Left renal pelvis (tissue), 4 donors: ENCODE measurements at places on chromosomes 2 and 18. TPM values are rescaled to one million over a fixed set of nuclear protein-coding genes. Genes with fewer than 3 reads are reported as not detected.

GRCh38 chr2:150167711-150168110, 319.8 kb downstream of the RND3 start:
- no peak for DNase-seq

The PLB1 gene
- 2.3 TPM for polyA plus RNA-seq

DNA sequence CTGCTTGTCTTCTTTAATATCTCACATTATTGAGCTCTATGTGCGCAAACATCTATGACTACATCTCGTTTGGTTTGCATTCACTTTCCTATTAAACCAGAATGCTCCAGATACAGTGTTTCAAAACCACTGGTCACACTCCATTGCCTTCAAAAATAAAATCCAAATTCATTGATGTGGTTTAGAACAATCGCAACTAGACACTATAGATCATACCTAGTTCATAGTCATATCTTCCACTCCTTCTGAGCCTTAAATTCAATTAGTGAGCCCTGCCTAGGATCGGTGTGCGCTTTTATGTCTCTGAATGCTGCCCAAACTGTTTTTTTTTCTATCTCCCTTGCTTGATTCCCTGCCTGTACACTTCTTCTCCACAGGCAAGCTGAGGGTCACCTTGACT, 238.5 kb upstream of the RGPD4 start:
- DNase-seq, result no peak

DNA sequence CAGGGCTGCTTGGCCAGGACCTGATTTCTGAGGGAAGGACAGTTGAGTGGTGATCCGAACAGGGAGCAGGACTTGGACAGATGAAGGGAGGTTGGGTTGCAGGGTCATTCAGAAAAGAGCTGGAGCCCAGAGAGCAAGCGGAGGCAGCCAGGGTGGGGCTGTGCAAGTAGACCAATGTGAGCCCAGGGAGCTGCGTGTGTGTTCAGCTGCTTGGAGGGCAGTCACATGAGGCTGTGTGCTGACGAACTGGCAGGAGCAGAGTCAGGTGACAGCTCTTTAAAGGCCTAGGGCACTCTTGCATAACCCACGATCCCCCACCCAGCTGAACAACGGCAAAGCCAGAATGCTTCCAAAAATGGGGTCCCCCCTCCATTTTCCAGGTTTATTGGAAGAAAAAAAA, 4.6 kb upstream of the MLPH start:
- DNase-seq, result no peak

The ATP8B1 gene
- 5.8 TPM for polyA plus RNA-seq

DNA sequence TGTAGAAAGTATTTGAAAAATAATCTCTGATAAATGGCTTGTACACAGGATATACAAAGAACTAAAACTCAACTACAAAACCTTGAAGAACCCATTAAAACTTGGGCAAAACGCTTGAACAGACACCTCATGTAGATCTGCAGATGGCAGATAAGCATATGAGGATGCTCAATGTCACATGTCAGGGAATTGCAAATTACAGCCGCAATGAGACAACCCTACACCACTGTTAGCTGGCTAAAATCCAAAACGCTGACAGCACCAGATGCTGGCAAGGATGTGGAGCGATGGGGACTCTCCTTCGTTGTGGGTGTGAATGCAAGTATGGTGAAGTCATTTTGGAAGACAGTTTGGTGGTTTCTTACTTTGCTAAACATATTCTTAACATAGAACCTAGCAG, 53.7 kb downstream of the SNTG2 start:
- DNase-seq, result no peak

The IMMT gene
- 107 TPM for polyA plus RNA-seq

- no peak for DNase-seq
These were observed 139.6 kb upstream of the ITGA6 start for GRCh38 chr2:172287605-172288315.

- no peak for DNase-seq
These were observed 56.3 kb downstream of the SRBD1 start for GRCh38 chr2:45554742-45555140.

The OR6B2 gene
- not detected for polyA plus RNA-seq

DNA sequence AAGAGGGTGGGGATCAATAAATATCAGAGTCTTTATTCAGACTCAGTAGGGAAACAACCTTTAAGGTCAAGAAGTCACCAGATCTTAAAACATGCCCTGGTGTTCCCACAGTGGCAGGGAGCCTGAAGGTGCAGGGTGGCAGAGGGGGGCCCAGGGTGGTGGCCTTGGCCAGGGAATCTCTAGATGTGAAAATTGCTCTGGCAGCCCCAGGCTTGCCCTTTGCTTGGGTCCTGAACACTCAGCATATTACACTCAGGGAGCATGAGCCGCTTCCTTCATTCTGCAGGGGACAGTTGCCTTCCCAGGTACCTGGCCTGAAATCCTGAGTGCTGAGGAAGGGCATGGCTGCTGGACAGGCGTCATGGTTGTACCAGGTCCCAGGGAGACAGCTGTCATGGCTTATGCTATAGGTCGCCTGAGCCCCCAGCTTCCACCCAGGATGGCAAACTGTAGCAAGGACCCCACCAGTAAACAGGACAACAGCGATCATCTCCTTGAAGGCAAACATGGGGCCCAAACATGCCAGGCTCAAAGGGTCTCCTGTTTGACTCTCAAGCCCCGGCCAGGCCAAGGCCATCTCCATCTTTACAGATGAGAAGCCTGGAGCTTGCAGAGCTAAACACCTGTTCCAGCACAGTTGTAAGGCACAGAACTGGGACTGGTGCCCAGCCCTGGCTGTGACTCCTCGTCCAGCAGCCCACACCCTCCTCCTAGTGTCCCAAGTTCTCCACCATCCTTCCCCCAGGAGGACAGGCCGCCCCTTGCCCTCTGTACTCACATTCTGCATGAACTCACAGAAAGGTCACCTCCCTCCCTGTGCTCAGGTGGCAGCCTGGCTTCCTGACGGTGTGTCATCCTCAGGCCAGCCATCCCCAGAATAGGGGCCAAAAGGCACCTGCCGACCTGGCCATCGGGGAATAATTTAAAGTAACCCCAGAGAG, 14.6 kb downstream of the ABCG8 start:
- no peak for DNase-seq

DNA sequence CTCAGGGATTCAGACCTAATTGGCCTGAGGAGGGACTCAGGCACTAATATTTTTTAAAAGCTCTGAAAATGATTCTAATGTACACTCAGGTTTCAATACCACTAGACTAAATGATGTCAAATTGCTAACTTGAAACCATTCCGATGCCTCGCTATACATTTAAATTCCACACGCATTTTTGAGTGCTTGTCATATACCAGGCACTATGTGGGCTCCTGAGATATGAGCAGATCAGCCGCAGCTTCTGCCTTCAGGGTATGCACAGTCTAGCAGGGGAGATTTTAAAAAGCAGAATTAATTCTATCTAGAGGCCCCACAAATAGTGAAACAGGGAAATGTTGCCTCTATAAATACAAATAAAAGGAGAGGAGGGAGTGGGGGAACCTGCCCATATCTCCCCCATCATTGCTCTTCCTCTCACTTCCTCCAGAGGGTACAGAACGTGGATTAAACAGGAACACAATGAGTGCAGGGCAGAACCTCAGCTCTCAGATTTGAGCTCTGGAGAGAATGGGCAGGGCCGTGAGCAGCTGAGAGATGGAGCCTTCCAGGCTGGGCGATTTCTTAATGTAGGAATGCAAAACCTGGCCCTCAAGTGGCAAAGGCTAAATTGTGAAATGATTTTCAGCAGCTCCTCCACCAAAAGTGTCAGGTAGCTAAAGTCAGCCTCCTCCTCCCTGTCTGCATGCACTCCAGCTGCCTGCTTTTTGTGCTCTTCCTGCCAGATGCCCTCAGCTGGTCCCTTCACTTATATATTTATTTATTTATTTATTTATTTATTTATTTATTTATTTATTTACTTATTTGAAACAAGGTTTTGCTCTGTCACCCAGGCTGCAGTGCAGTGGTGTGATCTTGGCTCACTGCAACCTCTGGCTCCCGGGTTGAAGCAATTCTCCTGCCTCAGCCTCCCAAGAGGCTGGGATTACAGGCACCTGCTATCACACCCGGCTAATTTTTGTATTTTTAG, 24.6 kb upstream of the LBH start:
- DNase-seq, result no peak

DNA sequence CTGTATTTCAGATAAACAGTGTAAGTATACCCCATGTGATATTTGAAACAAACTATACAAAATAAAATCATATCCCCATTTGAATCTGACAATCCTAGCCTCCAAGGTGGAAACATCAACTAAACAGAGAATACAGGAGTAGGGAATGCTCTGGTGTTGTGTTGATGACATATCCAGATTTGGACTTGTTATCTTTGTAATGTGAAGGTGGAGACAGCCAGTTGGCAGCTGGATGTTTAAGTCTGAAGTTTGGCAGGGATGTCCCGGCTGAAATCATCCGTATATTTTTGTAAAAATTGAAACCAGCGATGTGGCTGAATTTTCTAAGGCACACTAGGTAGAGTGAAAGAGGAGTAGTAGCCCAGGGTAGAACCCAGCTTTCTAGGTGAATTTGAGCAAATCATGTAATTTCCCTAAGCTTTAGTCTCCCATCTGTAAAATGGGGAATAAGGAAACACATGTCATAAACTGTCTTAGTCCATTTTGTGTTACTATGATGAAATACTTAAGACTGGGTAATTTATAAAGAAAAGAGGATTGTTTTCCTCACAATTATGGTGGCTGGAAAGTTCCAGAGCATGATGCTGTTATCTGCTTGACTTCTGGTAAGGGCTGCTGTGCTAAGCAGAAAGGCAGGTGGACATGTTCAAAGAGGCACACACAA, 246.6 kb upstream of the APCDD1 start:
- no peak for DNase-seq

GRCh38 chr18:26771524-26771923, 94.0 kb downstream of the AQP4 start:
- DNase-seq, result no peak

GRCh38 chr2:70214953-70215549, 24.2 kb upstream of the C2orf42 start:
- no peak for DNase-seq

The GCKR gene
- 0.16 TPM for polyA plus RNA-seq

The HOXD11 gene
- 56.2 TPM for polyA plus RNA-seq

- no peak for DNase-seq
These were observed 45.5 kb downstream of the EML4 start for GRCh38 chr2:42214669-42215068.

DNA sequence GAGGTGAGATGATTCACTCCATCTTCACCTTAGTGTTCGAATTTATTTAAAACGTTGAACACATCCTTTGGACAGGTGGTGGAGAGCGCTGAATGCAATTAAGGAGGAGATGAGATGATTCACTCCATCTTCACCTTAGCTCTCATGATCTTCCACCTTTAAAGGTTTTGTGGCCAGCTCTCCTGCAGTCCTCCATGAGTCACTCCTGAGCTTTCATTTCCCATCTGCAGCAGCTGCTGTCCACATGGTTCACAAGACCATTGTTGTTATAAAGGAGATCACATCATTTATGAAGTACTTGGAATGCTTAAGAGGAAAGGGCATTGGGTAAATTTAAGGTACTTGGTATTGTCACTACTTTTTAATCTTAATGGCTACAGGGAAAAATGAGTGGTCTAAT, 298.5 kb downstream of the PAX3 start:
- DNase-seq, result no peak

DNA sequence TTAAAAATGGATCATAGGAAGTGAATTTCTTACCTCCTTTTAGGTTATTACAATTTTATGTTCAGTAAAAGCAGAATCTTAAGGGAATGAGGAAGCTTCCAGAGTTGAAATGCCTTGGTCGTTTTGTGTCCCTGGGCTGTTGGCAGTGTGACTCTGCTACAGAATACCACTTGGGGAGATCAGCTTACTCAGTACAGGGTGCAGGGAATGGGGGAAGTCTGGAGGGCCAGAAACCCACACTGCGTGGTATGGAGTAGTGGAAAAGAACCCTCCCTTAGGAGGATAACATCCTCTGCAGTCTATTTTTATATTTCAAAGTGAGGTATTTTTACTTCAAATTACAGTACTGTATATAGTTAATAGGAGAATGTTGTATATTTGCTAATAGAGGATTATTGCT, 51.1 kb downstream of the R3HDM1 start:
- no peak for DNase-seq

DNA sequence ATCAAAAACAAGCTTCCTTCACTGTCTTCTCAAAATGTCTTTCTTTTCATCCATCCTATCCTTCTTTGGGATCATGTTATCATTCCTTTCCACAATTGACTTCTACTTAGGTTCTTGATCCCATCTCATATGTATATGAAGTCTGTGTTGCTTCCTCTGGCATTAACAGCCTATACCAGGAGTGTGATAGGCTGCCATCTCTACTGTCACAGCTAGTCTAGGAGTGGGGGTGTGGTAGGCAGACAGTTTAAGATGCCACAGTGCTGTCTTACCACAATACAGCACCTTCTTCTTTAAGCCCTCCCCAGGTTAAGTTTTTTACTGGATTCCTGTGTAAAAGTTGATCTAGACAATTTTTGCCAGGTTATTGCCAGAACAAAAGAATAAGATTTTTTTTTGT, 3.7 kb upstream of the HTR2B start:
- DNase-seq, result no peak

DNA sequence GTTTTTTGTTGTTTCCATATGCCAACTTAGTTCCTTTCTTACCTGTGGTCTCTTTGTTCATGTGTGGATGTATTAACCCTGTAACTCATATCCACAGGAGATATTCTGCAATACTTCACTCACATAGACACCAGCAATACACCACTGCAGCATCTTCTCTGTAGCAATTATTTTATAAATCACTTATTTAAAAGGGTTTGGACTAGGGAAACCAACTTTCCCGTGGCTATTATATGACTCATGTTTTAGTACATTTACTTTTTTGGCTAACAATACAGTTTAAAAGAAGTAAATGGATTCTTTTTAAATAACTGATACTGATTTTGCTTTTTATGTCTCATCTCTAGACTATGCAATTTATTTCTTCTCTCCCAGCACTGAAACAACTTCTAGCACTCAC, 488.9 kb downstream of the MBD2 start:
- no peak for DNase-seq

- DNase-seq, result no peak
These were observed 2.8 kb downstream of the ZCCHC2 start for GRCh38 chr18:62525608-62526007.

The NOTO gene
- polyA plus RNA-seq, result 0.04 TPM
